ENCODE measurements at places on chromosomes 16 and 17. TPM values are rescaled to one million over a fixed set of nuclear protein-coding genes. Genes with fewer than 3 reads are reported as not detected.

The CYBC1 gene
- total RNA-seq: 54.1 TPM

The CTF1 gene
- 0.64 TPM for total RNA-seq

The SIRT7 gene
- total RNA-seq: 26.9 TPM

The PLD2 gene
- total RNA-seq: 25.8 TPM

The NPIPB9 gene
- total RNA-seq: 1.2 TPM

The TRIM72 gene
- not detected for total RNA-seq

The TANGO6 gene
- total RNA-seq: 14.2 TPM

The TMEM92 gene
- total RNA-seq: 0.96 TPM

The ANKRD40CL gene
- total RNA-seq: not detected

The RAP1GAP2 gene
- 11.1 TPM for total RNA-seq

The ITGAL gene
- not detected for total RNA-seq

The CD7 gene
- not detected for total RNA-seq
